Right ventricle myocardium superior (tissue), 1 donor: ENCODE measurements at places on chromosomes 1 and 21. TPM values are rescaled to one million over a fixed set of nuclear protein-coding genes. Genes with fewer than 3 reads are reported as not detected.

MROH9 gene
- not detected for total RNA-seq

RBBP5 gene
- total RNA-seq, result 9.3 TPM

PPIAL4G gene
- total RNA-seq, result not detected

NHLH1 gene
- not detected for total RNA-seq

CFHR4 gene
- total RNA-seq, result not detected

DCST1 gene
- not detected for total RNA-seq

PMVK gene
- total RNA-seq, result 65.7 TPM

MPZ gene
- total RNA-seq, result 4.8 TPM

DNA sequence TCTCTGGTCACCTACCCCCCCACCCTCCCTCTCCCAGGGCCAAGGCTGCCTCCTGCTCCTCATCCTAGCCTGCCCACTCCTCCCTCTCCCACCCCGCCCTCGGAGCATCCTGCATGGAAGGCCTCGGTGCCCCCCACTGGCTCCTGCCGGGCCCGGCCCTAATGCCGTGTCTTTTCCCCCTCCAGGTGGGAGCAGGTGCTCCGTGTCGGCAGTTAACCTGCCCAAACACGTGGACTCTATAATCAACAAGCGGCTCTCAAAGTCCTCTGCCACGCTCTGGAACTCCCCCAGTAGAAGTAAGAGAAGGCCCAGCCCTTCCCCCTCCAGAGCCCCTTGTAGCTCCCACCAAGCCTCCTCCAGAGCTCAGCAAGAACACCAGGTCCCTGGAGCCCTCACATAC lies 18.8 kb downstream of the MAP7D1 start:
- no peak for DNase-seq

DNA sequence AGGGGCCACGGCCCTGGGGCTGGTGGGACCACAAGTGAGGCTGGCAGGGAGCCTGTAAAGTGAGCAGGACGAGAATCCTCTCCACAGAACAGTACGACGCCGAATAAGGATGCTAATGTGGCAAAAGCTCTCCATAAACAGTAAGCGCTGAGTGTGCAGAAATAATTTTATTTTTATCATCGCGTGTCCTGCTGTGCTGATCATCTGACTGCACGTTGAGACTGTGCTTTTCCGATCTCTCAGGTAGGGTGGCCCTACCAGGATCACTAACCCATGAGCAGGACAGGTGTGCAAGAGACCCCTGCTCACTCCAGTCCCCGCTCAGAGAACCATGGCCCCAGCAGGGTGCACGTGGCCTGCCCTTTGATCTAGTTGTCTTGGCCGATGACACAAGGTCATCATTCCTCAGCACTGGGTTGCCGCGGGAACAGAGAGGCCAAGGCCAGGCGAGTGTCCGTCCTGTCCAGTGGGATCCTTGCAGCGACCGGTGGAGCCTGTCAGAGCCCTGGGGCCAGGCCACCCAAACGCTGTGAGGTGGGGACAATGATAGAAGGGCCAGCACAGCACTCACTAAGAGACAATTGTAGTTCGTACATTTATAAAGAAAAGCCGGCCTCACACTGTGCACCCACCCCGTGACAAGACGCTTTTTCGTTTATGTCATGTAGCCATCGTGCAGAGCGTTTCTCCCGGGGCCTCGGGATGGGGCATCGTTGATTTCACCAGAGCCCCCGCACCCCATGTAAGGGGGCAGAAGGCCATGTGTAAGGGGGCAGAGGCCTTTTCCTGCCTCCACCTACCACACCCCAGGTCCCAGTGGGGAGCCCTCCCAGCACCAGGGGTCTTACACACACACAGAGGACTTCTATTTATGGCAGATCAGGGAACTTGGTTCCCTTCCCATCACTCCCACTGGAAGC lies 52.7 kb upstream of the ADARB1 start:
- DNase-seq, result peak; percentile 33

- DNase-seq, result no peak
Observed at GRCh38 chr1:159483501-159483900, 44.0 kb downstream of the OR10J1 start.

DNA sequence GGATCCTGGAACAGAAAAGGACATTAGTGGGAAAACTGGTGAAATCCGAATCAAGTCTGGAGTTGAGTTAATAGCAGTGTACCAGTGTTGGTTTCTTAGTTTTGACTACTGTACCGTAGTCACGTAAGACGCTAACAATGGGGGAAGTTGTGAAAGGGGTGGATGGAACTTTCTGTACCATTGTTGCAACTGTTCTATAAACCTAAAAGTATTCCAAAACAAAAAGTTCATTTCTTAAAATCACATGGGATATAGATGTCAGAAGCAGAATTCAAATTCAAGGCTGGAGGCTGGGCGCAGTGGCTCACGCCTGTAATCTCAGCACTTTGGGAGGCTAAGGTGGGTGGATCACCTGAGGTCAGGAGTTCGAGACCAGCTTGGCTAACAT lies 16.9 kb downstream of the ARHGEF19 start:
- DNase-seq, result no peak

GRCh38 chr21:43372663-43373361 lies 54.1 kb downstream of the SIK1 start:
- DNase-seq, result no peak
